Activated CD4-positive, CD25-positive, alpha-beta regulatory T cell treated with anti-CD3 and anti-CD28 coated beads, Interleukin-2, amount 50 U/mL, for 72 hours (primary cell): ENCODE measurements at places on chromosomes 1 and 21.

- DNase-seq: no peak
Measured at GRCh38 chr1:193229136-193229535, 42.7 kb upstream of the B3GALT2 start.

DNA sequence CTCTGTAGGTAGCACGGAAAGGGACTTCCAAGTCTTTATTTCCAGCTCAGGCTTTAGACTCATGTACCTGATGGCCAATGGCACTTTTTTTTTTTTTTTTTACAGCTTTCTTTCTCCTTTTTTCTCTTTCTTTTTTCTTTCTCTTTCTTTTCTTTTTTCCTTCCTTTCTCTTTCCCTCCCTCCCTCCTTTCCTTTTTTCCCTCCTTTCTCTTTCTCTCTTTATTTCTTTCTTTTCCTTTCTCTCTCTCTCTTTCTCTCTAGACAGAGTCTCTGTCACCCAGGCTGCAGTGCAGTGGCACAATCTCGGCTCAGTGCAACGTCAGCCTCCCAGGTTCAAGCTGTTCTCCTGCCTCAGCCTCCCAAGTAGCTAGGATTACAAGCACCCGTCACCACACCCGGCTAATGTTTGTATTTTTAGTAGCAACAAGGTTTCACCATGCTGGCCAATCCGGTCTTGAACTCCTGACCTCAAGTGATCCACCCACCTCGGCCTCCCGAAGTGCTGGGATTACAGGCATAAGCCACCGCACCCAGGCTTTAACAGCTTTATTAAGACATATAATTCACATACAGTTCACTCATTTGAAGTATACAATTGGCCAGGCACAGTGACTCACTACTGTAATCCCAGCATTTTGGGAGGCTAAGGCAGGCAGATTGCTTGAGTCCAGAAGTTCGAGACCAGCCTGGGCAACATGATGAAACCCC is 5.1 kb upstream of the DCAF8 start:
- DNase-seq: no peak

DNA sequence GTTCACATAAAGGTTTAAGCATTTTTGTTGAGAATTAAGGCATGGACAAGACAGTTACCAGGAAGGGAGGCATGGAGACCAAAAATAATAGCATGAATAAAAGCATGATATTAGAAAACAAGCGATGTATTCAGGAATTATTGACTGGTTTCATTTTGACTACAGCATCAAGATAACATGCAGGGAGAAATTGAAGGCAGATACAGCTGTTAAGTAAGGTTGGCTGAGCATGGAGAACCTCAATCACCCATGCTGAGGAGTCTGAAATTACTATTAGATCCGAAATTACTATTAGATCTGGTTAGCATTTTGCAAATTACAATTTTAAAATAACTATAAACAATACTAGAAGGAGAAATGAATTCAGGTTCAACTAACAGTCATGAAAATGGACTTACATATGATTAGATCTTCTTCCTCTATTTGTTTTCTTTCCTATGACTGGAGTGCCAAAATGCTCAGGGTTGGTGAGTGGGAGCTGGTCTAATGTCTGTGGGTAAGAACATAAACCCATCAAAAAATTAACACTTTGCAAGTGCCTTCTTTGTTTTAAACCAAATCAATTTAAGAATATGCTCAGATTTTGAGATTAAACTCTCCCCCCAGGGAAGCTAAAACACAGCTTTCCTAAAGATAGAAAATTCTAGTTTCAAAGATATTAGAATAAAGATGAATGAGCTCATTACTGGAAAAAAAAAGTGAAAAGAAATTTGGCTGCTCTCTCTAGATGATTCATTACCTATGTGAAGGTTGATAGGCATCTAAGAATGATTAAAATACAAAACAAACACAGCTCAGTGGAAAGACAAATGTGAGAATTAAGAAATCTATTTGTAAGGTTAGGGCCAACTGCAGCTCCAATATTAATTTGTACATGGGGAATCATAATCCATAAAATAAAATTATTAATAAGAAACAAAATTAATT is 81.7 kb downstream of the ARID4B start:
- DNase-seq: no peak

DNA sequence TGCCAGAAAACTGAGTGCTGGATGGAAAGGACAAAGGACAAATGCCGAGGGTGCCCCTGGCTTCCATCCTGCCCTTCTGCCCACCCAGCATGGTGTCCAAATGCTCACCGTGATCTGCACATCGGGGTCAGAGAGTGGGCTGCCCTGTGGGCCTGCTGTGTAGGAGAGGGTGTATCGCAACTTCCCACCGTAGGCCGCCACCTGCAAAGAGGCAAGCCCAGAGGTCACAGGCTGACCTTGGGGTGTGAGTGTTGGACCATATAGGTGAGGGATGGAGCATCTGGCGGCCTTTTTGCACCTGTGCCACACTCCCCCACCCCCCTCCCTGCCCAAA is 53.5 kb downstream of the LDLRAD2 start:
- DNase-seq: no peak

GRCh38 chr1:164466001-164466421 is 93.0 kb upstream of the PBX1 start:
- no peak for DNase-seq

- no peak for DNase-seq
Measured at GRCh38 chr21:42731264-42732032, 78.0 kb downstream of the PDE9A start.

DNA sequence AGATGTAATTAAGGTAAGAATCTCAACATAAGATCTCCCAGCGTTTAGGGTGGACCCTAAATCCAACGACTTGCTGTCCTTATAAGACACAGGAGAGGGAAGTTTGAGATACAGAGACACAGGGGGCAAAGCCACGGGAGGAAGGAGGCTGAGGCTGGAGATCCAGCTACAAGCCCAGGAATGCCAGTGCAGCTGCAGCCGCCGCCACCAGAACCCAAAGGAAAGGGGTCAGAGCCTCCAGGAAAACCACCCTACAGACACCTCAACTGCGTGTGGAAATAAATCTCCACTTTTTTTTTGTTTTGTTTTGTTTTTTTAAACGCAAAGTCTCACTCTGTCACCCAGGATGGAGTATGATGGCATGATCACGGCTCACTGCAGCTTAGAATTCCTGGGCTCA is 12.1 kb upstream of the TFF1 start:
- no peak for DNase-seq

DNA sequence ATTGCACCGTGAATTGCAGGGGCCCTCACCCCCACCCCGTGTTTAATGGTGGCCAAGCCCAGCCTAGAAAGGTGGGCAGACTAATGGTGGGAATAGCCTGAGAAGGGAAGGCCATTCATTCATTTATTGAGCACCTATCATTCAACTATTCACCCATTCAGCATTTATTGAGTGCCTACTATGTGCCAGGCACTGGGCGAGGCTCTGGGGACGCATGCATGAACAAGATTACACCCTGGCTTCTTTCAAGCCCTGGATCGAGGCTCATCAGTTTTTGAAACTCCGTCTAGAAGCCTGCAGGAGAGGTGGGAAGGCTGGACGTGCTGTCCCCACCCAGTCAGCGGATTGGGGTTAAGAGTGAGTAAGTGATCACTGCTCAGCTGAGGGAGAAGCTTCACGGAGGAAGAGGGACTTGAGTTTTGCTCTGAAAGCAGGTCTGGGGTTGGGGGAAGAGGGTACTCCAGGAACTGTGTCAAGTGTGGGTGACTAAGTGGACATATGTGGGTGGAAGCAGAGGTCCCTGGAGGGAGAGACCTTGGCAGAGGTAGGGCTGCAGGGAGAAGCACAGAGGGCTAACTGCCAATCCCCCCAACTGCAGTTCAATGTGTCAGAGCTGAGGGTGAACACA is 35.6 kb downstream of the MEF2D start:
- no peak for DNase-seq

DNA sequence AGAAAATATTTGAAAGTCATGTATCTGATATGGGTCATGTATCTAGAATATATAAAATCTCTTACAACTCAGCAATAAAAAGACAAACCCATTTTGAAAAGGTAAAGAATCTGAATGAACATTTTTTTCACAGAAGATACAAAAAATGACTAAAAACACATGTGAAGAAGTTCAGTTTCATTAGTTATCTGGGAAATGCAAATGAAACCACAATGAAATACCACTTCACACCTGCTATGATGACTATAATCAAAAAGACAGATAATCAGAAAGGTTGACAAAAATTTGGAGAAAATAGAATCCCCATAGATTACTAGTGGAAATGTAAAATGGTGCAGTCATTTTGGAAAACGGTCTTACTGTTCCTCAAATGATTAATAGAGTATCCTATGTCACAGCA is 631.0 kb downstream of the MRPL39 start:
- no peak for DNase-seq

DNA sequence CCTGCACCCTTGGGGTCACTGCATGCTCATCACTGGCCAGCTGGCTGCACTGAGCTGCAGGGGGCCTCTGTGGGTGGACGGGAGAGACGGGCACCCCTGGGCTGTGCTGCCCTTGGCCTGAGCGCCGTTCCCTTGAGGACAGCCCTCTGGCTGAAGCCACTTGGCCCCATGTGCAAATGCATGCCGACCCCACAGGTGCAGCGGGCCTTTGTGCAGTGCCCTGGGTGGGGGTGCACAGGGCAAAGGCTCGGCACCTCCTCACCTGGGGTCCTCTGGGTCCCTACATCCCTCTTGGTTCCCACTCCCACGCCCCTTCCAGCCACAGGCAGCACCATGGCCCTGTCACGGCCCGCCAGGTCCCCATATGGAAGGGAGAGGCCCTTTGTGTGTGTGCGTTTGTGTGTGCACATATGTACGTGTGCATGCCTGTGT is 41.3 kb downstream of the COQ8A start:
- DNase-seq: no peak

DNA sequence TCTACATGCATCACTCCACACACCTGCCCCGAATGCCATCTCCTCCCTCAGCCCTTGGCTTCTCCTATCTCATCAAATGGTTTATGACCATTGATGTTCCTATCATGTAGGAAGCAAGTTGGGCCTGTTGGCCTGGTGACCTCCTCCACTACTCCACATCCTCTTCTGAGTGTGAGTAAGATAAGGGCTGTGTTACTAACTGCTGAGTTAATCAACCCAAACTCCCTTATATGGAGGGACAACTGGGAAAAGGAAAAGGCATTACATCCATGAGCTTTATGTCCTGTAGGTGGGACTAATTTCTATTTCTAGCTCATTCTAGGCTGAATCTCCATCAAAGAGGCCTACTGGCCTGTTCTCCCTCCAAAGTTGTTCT is 57.6 kb downstream of the WLS start:
- DNase-seq: no peak

DNA sequence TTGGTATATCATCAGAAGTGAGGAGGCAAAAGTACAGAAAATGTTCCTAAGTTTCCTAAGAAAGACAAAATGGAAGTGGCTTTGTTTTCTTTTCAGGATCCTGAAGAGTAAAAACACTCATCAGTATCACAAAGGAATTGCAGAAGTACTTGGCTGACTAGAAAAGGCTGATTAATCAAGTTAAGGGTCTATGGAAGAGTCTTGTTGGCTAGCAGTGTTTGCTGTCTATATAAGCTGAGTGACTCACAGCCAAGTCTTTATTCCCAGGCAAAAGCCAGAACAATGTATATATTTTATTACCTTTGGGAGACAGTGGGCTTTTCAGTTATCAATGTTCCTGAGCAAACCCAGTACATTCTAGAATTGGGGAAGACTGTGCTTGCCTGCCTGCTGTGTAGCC is 777.0 kb downstream of the PLA2G4A start:
- DNase-seq: no peak

DNA sequence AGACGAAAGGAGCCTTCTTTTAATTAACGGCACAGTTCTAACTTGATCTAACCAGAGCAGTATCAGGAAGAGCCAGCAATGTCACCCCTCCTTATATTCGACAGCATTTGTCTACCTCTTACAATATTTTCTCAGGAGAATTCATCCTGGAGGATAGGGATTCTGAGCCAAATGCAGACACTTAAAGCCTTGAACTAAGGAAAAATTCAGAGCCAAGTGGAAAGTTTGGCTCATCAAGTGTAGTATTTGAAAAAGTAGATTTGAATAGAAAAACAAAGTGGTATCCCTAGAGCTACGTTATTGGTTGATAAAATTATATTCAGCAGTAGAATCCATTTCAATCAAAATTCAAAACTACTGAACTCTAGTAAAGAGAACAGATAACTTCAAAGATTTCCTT is 732.0 kb upstream of the ADGRL2 start:
- no peak for DNase-seq

GRCh38 chr1:219323426-219323825 is 149.7 kb downstream of the LYPLAL1 start:
- no peak for DNase-seq

GRCh38 chr1:204735042-204735441 is 49.5 kb upstream of the LRRN2 start:
- DNase-seq: no peak

GRCh38 chr1:233261206-233261605 is 34.3 kb downstream of the PCNX2 start:
- no peak for DNase-seq

DNA sequence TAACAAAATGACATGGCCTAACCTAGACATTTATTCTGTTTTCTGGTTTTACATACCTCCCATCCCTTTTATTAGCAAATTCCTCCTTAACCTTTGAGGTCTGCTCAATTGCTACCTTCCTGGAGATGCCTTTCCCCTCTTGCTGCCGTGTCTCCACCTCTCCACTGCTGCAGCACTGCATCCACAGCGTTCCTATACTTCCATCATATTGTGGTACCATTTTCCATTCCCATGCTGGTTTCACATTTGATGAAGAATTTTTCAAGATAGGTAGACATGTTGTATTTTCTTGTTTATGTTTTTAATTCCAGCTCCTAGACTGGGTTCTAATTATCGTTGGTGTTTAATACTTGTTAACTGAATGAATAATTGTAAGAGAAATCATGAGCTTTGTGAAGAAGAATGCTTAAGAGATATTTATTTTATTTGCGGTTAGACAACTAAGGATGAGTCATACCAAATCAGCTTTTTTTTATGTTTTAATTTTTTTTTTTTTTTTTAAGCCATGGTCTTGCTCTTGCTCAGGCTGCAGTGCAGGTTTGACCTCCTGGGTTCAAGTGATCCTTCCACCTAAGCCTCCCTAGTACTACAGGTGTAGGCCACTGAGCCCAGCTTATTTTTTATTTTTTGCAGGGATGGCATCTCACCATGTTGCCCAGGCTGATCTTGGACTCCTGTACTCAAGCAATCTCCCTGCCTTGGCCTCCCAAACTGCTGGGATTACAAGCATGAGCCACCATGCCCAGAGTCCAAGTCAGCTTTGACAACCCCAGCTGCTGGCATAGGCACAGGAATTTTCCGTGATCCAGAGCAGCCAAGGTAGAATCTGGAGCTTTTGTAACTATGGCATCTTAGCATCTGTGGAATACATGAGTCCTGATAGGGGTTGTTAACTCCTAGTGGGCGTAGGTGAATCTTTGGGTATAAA is 44.0 kb downstream of the ATP6V1G3 start:
- no peak for DNase-seq
